CMK (cell line): ENCODE measurements at places on chromosomes 11 and 22.

GRCh38 chr11:61635304-61635703, 44.9 kb upstream of the DAGLA start:
- DNase-seq, result no peak

DNA sequence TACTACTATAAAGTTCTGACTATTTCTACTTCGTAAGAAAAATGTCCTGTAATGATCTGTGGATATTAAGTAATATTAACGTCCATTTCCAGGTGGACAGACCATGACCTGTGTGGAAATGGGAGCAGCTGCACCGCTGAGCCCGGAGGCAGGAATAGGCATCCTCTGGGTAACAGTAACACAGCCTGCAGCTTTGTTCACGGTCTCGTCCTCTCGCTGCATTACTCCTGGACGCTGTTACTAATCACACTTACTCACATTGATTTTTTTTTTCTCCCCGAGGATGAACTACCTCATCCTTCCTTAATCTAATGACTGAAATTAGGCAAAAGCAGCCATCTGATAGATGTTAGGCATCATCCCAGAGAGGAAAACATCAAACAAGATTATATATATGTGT, 345.7 kb upstream of the NARS2 start:
- DNase-seq, result no peak

DNA sequence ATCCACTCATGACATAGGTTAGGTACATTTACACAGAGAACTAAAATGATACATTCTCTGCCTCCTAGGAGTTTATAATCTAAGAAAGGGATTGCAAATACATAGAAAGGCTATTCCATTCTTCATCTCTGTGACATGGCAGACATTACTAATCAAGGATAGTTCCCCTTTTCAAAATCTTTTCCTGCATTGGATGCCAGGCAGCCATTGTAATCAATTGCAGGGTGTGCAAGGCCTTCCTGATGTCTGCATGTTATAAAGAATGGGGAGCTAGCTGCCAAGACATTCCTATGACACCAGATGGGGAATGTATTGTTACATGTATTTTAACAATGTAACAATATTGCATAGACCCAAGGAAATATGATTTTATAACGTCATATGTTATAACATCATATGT, 82.0 kb downstream of the KIRREL3 start:
- DNase-seq, result no peak

DNA sequence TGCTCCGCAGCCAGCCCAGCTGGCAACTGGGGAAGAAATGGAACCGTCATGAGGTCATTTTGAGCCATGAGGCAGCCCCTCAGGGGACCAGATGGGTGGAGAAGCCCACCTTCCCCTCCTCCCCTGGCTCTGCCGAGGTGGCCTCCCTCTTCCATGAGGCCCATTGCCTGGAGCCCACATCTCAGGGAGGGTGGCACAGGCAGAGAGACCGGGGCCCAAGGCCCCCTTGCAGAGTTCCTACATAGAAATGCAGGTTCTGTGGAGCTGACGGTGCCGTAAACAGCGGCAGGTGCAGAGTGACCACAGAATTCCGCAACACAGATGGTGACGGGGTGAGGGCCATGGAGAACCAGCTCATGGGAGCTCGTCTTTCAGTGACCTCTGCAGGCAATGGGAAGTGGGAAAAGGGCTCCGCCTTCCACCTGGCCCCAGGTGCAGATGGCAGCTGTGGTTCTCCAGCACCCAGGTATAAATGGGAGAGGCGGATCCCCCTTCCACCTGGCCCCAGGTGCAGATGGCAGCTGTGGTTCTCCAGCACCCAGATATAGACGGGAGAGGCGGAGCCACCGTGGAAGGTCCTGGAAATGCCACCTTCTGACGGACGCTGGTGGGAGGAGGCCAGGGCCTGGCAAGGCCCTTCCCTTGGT, 765.4 kb downstream of the BRD1 start:
- DNase-seq, result no peak

DNA sequence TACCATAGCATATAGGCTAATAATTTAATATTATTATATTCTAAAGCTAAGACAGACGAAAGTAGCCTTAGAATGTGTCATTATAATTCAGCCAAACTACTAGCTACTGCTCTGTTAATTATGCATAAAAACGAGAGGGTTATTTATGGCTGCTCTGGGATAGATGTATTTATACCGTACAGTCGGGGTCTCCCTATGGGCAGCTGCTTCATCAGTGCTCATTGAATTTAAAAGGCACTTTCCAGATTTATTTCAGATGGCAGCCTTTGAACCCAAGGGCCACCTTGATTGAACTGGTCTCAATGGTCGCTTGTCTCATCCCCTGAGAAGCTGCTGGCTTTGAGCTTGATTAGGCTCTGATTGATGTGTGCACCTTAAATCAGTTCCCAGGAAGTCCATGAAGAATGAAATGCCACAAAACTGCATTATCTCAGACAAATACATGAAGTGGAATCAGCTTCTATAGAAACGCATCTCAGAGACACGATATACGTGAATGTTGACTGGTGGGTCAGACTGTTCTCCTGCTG, 377.6 kb downstream of the LRRC4C start:
- no peak for DNase-seq

GRCh38 chr11:76236092-76236999, 30.0 kb upstream of the WNT11 start:
- DNase-seq, result peak; percentile 57
